ENCODE measurements at places on chromosomes 6 and 20. TPM values are rescaled to one million over a fixed set of nuclear protein-coding genes. Genes with fewer than 3 reads are reported as not detected.

- DNase-seq = no peak
Measured at GRCh38 chr6:129133770-129134192, 250.8 kb downstream of the LAMA2 start.

DNA sequence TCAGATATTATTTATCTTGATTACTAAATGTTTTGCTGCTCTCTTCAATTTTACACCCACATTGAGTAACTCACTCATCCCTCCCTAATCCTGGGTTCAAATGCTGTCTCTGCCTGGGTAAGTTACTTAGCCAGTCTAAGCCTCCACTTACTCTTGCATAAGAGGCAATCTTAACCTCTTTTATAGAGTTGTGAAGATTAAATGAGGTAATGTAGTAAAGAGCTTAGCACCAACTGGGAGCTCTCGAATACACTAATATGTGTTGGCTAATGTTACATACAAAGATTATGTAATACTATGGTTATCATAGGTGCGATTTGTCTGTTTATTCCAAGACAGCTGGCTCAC is 134.4 kb upstream of the STMND1 start:
- no peak for DNase-seq

DNA sequence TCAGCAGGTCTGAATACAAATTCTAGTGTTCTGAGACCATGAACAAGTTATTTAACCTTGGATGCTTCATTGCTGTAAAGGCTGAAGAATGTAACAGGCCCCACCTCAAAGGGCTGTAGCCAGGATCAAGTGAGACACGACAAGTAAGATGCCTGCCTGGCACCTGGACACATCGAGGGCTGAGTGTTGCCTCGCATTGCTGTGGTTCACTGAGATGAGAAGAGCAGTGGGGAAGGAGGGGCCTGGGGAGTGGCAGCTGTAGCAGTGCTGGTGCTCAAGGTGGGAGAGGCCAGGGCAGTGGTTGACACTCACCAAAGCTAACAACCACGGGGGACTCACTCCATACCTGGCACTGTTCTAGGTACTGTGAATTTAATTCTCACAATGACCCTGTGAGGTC is 187.8 kb downstream of the KIF16B start:
- no peak for DNase-seq

GRCh38 chr6:31299947-31300346 is 28.1 kb upstream of the HLA-C start:
- DNase-seq = no peak

- DNase-seq = no peak
Measured at GRCh38 chr6:89886378-89887120, 7.7 kb upstream of the GJA10 start.

DNA sequence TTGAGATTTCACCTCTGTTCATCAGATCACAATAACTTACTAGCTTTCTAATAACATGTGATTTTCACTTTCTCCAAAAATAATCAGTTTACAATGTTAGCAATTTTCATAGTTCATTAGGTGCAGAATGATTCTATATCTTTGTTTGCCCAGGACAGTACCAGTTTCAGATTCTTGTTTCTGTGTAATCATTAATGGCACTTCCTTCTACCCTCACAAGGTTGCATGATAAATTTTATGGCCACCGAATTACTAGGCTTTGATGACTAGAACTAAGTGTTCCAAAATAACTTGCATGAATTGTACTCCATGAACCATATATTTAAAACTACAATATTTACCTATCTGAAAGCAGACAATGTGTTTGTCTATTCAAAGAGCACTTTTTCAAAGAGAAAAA is 442.3 kb downstream of the EPHA7 start:
- no peak for DNase-seq

- DNase-seq = peak; percentile 22
Measured at GRCh38 chr6:148530394-148530953, 187.8 kb downstream of the SASH1 start.

DNA sequence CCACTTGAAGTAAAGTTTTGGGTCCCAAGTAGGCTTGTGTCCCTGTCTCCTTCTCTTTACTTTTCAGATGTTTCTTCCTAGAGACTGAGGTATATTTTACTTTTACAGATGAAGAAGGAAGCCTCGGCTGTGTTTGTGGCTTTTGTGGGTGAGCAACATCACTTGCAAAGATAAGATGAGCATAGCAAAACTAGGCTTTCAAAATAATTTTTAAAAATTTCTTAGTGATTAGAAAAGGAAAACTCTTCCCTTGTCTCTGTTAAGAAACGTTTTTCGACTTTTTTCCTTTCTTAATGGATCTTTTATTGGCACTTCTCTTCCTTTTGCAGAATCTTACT is 7.6 kb downstream of the PTPN1 start:
- no peak for DNase-seq

GRCh38 chr6:39339868-39340550 is 17.5 kb upstream of the KCNK16 start:
- DNase-seq = no peak

DNA sequence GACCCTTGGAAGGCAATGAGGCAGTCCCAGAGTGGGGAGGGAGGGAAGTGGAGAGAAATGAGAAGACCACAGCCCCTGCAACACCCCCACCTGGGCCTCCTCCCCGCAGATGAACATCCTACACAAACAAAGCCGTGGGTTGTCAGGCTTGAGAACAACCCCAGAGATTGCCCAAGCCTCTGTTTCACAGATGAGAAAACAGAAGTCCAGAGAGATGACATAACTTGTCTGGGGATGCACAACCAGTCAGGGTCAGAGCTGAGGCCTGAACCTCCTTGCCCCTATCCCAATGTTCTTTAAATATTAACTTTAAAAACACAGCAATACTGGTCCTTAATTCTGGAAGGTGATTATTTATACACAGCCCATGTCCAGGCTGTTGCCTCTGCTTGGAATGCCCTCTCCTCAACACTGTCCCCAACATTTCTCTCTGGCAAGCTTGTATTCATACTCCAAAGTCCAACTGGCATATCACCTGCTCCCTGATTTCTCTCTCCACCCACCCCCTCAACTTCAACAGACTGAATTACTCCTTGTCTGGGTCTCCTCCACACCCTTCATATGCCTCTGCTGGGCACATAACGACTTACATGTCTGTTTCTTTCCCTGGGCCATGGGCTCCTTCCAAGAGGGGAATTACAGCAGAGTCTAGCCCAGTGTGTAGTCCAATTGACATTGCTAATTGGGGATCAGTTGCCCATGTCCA is 135.5 kb upstream of the LRFN2 start:
- peak; percentile 68 for DNase-seq

- no peak for DNase-seq
Measured at GRCh38 chr6:145263778-145264211, 471.5 kb downstream of the EPM2A start.

- peak; percentile 48 for DNase-seq
Measured at GRCh38 chr6:33384581-33385020, 7.0 kb upstream of the KIFC1 start.

DNA sequence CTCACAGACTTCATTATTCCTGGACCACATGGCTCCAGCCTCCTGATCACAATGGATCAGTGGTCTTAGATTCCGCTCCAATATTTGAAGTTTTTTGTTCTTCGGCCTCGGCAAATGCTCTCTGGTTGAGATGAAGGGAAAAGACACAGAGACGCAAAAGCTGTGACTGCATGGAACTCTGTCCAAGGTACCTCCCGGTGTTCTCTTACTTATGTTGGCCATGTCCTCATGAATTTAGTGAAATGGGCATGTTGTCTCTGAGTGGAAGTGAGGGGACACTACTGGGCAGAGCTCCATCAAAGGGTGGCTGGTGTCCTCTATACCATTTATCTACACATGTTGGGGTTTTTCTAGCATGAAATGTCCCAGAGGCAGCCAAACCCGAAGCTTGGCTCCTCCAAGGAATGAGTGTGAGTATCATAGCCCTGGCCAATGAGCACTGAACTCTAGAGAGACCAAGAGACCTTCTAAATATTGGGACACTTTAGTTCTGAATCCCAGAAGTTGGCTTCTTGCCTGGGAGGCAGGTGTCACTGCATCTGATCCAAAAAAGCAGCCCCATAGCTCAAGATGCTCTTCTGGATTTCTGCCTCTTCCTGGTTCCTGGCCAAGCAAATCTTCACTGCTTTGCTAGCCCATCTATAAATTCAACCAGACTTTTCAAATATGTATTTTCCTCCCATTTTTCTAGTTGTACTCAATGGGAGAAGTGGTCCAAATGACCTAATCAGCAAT is 34.1 kb downstream of the HLA-G start:
- no peak for DNase-seq

DNA sequence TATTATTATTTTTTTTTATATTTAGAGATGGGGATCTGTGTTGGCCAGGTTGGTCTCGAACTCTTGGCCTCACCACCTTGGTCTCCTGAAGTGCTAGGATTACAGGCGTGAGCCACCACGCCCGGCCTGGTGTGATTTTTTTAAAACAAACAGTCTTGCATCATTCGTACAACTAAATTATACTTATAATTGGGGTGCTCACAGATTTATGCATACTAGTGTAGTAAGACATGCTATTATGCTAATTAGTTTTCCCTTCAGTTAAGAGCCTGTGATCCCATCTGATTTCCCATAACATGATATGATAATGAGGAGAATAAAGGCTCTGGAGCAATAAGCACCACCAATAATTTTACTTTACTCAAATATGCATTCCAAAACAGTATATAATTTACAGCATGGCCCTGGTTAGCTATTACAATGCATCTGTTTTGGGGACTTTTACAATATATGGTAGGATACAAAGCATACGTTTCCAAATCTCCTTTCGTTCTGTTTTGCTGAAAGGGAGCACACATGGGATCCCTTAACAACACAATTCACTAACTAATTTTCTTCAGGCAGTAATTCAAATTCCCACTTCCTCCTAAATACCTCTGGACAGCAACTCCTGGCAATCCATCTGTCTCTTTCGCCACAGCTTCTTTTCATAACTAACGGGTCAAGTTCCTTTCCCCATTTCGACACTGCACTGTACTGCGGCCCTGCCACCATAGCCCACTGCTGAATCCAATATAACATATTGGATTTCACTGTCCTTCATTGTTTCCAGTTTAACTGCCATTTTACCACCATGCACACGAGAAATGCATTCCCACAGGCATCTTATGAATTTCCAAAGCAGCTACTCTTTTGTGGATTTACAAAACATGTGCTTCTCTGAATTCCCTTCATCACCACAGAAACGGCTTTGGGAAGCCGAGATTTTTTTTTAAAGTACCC is 1.7 kb downstream of the NUDT3 start:
- DNase-seq = peak; percentile 31

DNA sequence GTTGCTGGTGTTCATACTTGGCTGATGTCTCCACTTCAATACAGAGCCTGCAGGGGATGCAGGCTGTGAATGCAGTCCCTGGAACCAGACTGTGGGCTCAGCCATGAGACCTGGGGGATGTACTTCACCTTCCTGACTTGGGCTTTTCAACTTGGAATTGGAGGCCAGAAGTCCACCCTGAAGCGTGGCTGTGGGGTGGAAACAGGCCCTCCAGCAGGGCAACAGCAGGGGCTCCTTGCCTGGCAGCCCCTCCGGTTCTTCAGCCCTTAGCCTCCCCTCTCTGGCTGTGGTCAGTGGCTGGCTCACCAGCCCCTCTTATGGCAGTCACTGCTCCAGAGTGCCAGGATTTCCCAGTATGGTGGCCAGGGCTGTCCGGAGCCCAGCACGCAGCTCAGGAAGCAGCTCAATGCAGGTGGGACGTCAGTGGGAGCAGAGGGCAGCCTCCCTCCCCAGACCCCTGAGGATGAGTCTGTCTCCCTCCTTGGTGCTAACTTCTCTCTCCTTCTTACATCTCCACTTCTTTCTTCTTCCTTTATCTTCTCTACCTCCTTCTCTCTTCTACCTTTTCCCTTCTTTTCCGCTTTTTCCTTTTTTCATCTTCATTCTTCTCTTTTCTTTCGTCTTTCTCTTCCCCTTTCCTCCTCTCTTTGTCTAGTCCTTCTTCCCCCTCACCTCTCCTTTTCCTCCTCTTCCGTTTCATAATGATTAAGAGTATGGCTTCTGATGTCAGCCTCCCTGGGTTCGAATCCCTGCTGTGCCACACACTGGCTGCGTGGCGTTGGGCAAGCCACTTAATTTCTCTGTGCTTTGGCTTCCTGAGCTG is 45.3 kb downstream of the SLC52A3 start:
- DNase-seq = no peak

DNA sequence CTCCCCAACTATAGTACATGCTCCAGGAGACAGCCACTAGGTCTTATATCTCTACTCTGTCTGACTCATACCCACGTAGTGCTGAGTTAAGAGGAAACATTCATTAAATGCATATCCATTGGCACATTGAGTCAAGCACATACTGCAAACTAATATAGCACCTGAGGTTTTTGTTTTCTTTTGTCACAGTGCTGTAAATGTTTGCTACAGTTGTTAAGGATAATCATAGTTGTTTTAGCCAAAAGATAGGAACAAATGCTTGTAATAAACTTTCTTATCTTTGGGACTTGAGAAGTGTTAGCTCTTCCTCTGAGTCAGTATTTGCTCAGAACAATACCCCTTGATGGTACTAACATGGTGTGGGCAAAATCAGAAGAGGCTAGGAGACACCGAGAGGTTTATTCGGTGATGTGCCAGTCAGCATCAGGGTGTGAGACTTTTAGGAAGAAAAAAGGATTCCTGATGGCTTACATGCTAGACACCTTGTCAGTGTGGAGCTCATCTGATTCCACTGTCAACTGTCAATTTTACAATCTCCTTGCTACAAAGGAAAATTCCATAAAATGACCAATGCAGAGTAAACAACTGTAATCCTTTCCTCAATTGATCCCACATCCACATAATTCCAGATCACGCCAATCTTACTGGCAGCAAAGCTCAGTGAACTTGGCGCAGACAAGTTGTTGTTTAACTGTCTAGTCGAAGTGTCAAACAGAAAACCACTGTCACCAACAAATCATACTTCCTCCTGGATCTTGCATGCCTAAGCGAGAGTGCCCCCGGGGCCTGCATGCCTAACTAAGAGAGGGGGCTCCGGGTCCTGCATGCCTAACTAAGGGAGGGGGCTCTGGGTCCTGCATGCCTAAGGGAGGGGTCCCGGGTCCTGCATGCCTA is 36.1 kb downstream of the ELOVL2 start:
- DNase-seq = peak; percentile 57

DNA sequence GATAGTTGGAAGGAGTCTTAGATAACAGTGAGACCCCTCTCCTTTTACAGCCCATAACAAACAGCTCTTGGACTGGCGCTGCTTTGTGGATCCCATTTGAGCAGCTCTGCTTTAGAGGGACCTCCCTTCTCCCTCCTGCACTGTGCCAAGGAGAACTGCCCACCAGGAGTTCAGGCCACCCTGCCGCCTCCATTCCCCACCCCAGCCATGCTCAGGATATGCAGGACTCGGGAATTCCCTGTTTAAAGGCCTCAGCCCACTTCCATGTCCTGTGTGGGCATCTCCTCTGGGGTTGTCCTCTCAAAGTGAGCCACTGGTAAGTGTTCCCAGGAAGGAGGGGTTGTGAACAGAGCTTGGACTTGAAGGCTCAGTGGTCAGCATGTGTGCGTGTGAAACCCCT is 312.6 kb upstream of the RNF24 start:
- no peak for DNase-seq

NKAPL gene
- 0.17 TPM for total RNA-seq

STMND1 gene
- 0.27 TPM for total RNA-seq

SPATA2 gene
- 5.9 TPM for total RNA-seq

FNDC11 gene
- total RNA-seq = 0.76 TPM

FHL5 gene
- total RNA-seq = 0.12 TPM

SLPI gene
- total RNA-seq = 1,143 TPM

CLPSL1 gene
- total RNA-seq = not detected

CRISP2 gene
- not detected for total RNA-seq

All from hepatocyte (in vitro differentiated cells).